ENCODE measurements at places on chromosomes 6 and 20.
A peak's percentile ranks its signal among the peaks of the same experiment; 100 is the strongest.

- no peak for DNase-seq
Measured at GRCh38 chr6:140253096-140253495, 878.6 kb upstream of the CITED2 start.

GRCh38 chr6:6614983-6615349, 26.4 kb downstream of the LY86 start:
- no peak for DNase-seq

DNA sequence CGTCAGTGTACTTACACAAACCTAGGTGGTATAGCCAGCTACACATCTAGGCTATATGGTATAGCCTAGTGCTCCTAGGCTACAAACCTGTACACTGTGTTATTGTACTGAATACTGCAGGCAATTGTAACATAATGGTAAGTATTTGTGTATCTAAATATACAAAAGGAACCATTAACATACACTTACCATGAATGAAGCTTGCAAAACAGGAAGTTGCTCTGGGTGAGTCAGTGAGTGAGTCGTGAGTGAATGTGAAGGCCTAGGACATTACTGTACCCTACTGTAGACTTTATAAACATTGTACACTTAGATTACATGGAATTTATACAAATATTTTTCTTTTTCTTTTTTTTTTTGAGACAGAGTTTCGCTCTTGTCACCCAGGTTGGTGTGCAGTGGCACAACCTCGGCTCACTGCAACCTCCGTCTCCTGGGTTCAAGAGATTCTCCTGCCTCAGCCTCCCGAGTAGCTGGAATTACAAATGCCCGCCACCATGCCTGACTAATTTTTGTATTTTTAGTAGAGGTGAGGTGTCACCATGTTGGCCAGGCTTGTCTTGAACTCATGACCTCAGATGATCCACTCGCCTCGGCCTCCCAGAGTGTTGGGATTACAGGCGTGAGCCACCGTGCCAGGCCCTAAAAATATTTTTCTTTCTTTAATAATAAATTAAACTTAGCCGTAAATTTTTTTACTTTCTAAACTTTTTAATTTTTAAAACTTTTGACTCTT, 15.4 kb upstream of the KIAA1755 start:
- no peak for DNase-seq

GRCh38 chr20:38973645-38974044, 11.5 kb downstream of the DHX35 start:
- no peak for DNase-seq

DNA sequence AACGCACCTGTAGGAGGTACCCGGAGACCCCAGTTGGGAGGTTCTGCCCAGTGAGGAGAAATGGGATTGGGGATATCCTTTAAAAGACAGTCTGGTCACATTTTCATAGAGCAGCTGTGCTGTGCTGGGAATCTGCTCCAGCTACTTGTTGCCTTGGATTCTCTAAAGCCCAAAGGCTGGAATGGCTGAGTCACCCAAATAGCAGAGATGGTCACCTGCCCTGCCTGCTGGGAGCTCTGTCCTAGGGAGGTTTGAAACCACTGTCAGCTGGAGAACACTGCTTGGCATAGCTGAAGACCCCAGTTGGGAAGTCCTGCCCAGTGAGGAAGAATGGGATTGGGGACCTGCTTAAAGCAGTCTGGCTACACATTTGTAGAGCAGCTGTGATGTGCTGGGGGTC, 34.8 kb upstream of the TFB1M start:
- no peak for DNase-seq

- no peak for DNase-seq
Measured at GRCh38 chr6:3119040-3119723, 671 bp downstream of the BPHL start.

GRCh38 chr6:123189816-123190215, 193.8 kb downstream of the CLVS2 start:
- no peak for DNase-seq

DNA sequence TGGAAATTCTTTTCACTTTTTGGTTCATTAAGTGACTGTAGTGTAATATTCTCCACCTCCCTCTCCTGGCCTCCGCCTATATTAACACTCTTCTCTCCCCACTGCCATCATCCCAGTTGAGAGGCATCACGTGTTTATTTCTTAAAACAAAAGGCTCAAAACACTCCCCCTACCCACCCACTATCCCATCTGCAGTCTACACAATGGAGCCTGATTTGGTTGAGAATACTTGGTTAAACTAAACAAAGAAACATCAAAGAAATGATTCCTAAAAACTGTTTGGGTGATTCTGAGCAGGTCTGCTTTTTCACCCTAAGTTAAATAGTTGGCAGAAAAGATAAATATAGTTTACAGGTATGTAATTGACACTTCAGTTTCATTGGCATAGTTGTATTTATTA, 5.9 kb downstream of the TFAP2B start:
- no peak for DNase-seq

- DNase-seq: no peak
Measured at GRCh38 chr6:81766482-81767069, 14.1 kb upstream of the TENT5A start.

- DNase-seq: peak; percentile 31
Measured at GRCh38 chr6:119077643-119078375, 655 bp downstream of the FAM184A start.

- DNase-seq: no peak
Measured at GRCh38 chr6:148359228-148359627, 16.6 kb downstream of the SASH1 start.

DNA sequence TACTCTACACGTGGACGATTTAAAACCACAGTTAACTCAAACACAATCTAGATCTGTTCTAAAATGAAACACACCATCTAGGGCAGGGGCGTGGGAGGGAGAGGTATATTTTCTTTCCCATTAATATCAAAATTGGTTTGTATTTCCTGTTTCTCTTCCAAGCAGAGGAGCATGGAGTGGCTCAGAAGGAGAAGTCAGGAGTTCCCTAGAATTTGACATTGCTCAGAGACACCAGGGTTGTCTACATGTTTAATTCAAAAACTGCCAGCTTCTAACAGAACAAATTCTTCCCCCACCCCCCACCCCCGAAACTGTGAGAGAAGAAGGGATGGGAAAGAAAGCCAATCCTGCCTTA, 2.3 kb downstream of the PREX1 start:
- DNase-seq: no peak

DNA sequence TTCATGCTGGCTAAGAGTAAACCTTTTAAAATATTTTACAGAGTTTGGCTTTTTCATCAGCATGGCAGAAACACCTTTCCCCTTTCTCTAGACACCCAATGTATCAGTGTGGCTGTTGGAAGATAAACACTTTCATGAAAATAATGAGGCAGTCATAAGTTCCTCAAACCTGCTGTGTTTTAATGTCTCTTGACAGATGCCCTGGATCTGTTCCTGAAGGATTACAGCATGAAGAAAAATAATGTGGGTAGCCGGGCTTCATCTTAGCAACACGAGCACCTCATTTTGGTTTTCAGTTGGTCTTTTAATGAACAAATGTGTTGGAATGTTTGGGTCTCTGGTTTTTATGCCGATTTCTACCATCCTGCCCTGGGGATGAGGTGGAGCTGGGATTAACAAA, 45.5 kb upstream of the UNC93A start:
- DNase-seq: no peak

- DNase-seq: no peak
Measured at GRCh38 chr20:5070570-5070969, 49.2 kb downstream of the PCNA start.

- DNase-seq: no peak
Measured at GRCh38 chr6:85118233-85118632, 331.6 kb upstream of the NT5E start.

DNA sequence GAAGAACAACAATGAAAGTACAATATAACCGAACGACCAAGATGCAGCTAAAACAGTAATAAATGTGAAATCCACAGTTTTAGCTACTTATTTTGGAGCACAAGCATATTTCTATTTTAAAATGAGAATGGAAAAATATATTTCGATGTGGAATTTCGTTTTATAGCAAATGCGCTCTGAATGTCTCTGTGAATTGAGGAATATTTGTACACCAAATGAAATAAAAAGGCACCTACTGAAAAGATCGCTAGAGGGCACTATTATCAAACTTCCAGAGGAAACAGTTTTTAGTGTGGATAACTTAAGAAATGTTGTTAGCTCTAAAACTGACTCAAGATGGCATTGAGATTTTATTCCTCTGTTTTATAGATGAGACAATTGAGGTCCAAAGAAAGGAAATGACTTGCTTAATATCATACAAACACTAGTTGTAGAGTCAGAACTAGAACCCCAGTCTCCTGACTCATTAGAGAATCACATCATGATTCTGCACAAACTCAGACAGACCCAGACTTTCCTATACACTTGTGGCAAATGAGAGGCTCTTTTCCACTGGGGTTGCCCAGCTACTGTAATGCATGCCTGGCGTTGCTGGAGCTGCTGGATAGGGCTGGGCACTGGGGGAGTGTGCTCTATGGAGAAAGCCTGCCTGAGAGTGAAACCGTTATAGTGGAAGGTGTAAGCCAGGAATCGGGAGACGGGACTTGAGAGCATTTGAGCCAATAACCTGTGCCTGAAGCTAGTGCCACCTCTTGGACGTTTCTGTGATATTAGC, 51.9 kb downstream of the GCLC start:
- peak; percentile 37 for DNase-seq

GRCh38 chr6:139448051-139448649, 73.7 kb upstream of the CITED2 start:
- peak; percentile 35 for DNase-seq

GRCh38 chr20:7859356-7859802, 80.9 kb downstream of the HAO1 start:
- peak; percentile 35 for DNase-seq

- DNase-seq: peak; percentile 43
Measured at GRCh38 chr20:1509237-1509636, 18.0 kb upstream of the SIRPB2 start.

DNA sequence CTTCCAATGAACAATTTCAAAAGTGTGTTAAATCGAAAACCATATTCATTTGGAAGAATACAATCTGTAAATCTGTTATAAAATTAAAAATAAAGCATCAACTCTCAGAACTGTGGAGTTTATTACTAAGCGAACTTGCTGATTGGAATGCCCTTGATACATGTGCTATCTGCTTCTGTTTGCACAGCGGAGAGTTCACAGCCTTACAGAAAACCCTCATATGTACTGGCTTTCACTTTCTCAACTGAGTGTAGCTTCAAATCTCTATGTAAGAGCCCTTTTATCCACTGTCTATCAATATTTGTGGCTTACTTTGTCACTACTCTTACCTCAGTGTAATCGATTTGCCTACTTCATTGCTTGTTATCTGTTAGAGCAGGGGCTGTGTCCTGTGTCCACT, 447.4 kb downstream of the C6orf118 start:
- DNase-seq: no peak

- DNase-seq: no peak
Measured at GRCh38 chr20:49475292-49476015, 7.0 kb downstream of the KCNB1 start.

DNA sequence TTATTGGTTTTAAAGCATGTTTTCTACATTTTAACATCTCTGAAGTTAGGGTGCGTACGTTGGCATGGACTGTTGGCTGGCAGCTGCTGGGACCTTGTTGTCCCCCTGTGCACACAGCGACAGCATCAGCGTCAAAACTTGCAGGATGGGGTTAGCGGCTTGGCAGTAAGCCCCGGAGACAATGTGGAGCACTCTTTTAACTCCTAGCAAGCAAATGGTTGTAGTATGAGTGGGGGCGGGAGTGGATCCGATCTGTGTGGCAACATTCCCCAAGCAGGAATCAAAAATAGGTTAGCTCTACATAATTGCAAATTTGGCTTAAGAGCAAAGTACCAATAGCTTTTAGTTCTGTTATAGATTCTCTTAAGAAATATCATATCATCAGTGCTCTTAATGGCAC, 70.1 kb downstream of the NRN1 start:
- DNase-seq: no peak

DNA sequence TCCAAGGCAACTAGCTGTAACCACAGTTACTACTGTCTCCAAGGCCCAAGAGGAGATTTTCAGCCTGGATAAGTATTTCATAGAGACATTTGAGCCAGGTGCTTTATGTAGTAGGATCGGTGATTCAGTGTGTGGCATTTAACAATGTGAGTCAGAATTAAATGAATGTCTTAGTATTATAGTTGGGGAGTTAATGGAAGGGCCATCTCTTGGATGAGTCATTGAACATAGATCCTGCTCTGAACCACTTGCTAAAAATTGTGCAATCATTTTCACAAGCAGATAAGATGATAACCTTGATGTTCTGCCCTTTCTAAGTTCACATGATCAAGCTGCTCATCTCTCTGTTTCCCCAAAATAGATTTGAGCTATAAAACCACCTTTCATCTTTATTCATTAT, 668.9 kb upstream of the CITED2 start:
- DNase-seq: no peak

- DNase-seq: peak; percentile 94
Measured at GRCh38 chr6:136772685-136773472, 19.4 kb downstream of the MAP3K5 start.

DNA sequence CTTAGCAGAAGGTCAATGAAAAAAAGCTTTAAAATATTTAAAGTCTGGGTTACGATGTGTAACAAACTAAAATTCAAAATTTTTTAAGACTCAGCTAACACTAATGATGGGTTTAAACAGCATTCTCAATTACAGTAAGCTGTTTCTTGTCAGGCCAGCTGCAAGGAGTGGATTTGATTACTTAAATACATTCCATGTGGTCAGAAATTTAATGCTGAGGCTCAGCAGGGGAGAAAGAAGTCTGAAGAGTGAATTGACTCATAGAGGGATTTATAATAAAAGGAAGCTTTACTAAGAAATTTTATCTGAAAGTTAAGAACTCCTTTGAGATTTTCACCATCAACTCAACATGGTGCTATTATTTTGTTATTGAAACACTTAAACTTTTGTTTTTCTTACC, 398.6 kb downstream of the KHDRBS2 start:
- DNase-seq: no peak

GRCh38 chr20:48294196-48294595, 508.9 kb upstream of the SULF2 start:
- no peak for DNase-seq

- DNase-seq: peak; percentile 48
Measured at GRCh38 chr20:48761023-48761785, 66.6 kb downstream of the PREX1 start.

DNA sequence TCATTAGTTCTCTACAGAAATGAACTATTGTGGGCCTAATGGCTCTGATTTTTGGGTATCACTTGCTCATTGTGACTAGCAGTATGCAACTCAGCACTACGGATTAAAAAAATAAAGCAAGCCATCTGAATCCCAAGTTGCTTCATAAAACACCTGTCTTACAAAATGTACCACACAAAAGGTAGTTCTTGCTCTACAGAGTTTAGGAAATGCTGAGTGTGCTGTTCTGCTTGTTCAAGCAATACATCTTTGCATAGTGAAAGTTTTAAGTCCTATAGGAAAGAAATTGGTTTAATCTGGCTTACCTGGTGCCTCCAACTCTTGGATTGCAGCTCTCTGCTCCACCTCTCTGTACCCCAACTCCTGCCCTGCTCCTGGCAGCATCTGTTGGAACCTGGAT, 266.7 kb upstream of the AGPAT4 start:
- no peak for DNase-seq

All from GM12865 (cell line).